ENCODE measurements at places on chromosomes 16 and 17.

DNA sequence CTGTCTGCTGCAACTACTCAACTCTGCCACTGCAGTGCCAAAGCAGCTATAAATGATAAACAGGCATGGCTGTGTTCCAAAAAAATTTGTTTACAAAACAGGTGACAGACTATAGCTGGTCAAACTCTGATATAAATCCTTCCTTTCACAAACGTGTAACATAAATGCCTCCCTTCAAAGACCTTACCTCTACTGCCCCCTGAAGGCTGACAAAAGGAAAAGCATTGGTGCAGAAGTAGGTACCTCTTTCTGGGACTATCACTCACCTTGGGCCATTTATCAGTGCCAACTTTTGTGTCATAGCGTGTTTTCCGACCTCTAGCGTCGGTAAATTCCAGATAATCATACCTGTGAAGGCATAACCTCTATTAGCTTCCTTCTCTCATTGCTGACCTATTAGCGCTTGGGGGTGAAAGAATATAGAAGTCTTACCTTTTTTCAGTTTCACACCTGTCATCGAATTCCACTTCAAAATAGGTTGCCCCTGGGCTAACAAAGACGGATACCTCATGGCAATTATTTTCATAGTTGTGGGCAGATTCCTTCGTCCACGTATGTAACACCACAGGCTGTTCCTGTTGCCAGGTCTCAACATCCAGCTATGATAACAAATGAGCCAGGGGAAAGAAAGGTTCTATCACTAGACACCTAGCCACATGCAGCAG is 67.9 kb downstream of the ZZEF1 start:
- DNase-seq, result no peak

DNA sequence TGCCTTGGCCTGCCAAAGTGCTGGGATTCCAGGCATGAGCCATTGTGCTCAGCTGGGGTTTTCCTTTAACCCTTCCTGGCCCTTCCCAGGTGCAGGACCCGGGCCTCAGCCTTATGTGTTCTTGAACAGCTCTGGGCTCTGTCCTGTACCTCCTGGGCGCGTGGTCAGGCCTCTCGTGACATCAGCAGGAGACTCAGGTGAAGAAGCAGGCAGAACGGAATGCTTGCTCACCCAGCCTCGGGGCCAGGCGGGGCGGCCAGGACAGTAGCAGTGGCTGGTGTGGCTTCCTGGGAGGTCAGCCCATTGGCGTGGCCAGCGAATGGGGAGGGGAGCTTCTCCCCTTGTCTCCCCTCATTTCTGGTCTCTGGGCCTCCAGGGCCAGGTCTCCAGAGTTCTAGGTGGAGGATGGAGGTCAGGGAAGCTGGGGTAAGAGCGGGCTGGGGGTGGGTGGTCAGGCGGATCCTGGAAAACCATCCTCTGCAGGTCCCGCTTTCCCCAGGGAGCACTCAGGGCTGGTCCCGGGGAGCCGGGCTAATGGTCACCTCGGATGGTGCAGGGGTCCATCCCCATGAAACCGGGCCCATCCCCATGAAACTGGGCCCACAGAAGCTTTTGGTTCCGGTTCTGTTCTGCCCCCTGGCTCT is 281.5 kb downstream of the SEC14L1 start:
- DNase-seq, result no peak

DNA sequence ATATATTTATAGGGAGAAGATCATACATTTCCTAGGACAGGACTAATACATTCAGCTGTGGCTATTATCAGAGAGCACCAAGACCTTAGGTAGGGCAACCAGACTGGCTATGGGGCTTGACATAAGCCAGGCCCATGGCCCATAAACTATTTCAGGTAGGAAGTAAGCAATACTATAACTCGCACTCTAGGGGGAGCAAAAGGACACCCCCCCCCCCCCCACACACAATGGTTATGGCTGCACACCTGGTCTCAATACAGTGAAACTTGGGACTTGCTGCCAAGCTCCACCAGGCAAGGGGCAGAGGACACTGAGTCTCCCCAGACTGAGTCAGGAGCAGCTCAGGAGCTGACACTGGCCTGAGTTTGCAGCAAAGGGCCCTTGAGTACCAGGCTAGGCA is 348.9 kb upstream of the ASIC2 start:
- DNase-seq, result no peak

DNA sequence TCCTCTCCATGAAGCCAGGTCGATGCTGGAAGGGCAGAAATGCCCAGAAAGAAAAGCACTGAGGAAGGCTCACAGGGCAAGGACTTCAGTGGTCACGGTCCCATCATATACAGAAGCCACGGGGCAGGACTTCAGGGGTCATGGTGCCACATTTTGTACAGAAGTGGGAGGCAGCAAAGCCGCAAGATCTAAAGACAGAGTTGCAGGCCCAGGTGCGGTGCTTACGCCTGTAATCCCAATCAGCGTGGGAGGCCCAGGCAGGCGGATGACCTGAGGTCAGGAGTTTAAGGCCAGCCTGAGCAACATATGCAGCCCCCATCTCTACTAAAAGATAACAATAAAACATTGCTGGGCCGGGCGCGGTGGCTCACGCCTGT is 96.0 kb downstream of the NXN start:
- no peak for DNase-seq

GRCh38 chr16:53805752-53806151 is 101.8 kb downstream of the FTO start:
- no peak for DNase-seq

DNA sequence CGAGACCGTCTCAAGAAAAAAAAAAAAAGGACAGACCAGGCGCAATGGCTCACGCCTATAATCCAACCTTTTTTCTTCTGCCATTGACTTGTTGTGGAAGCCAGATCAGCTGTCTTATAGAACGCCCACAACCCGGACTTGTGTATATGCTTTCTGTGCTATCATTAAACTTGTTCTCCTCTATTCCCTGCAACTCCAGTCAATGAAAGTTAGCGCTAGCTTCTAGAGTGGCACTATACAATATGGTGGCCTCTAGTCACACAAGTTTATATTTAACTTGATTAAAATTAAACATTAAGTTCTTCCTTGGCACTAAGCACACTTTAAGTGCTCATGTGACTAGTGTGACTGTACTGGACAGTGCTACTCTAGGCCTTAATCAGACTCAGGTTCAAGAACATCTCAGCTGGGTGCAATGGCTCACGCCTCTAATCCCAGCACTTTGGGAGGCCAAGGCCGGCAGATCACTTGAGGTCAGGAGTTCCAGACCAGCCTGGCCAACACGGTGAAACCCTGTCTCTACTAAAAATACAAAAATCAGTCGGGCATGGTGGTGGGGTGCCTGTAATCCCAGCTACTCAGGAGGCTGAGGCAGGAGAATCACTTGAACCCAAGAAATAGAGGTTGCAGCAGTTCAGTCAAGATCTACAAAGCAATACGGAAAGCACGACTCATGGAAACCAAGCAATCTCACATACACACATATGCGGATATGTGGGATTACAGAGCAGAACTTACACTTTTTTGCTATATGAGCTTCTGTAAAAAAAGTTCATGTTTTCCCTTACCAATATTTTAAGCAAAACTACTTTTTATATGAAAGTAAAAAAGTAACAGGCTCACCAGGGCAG is 18.8 kb upstream of the GLG1 start:
- no peak for DNase-seq

DNA sequence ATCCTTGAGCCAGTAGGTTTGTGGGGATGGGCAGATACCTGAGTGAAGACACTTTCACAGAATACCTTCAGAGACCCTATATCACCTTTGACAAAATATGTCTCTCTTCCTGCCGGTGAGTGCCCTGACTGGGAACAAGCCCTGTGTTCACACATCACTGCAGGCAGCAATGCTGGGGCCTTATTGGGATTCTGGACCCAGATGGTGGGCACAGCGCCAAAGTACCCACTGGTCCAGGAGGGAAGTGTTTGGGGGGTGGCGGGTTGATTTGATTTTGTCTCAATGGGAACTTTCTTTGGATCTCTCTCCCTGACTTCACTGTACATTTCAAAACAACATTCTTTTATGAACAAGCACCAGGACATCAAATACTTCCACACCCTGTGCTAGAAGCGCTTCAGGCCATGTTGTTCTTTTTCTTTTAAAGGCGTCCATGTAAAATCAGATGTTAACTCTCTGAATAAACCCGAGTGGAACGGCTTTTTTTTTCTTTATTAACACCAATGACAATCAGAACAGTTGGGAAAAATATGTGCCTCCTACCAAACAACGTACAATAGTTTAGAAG is 62.4 kb upstream of the AKTIP start:
- DNase-seq, result no peak

DNA sequence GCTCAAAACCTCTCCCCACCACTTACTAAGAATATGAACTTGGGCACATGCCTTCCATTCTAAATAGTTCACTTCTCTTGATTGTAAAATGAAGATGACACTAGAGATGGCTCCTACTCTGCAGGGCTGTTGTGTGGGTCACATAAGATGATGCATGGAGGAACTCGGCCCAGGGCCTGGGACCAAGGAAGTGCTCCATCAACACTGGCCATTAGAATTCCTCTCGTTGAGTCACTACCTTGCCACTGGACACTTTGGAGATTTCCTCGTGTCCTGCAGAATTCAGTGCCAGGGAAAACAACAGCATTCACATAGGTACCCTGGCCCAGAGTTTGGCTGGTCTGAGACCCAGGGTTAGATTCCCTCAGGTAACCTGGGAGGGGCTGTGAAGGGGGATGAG is 18.6 kb downstream of the HNF1B start:
- no peak for DNase-seq

DNA sequence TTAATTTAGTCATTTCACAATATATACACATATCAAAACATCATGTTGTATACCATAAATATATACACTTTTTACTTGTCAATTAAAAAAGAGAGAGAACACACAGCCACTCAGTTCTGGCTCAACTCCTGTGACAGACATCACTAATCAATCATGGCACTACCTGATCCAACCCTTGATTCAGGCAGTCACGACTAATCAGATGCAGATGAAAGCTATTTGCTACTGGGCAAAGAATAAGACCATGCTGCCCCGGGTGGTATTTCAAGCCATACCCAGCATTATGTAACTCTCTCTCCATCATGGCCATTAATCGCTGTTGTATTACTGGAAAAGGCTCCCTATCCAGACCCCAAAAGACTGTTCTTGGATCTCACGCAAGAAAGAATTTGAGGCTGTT is 345.7 kb downstream of the HAPSTR1 start:
- DNase-seq, result no peak

- peak; percentile 39 for DNase-seq
Measured at GRCh38 chr17:35022536-35023063, 40.9 kb downstream of the RFFL start.

DNA sequence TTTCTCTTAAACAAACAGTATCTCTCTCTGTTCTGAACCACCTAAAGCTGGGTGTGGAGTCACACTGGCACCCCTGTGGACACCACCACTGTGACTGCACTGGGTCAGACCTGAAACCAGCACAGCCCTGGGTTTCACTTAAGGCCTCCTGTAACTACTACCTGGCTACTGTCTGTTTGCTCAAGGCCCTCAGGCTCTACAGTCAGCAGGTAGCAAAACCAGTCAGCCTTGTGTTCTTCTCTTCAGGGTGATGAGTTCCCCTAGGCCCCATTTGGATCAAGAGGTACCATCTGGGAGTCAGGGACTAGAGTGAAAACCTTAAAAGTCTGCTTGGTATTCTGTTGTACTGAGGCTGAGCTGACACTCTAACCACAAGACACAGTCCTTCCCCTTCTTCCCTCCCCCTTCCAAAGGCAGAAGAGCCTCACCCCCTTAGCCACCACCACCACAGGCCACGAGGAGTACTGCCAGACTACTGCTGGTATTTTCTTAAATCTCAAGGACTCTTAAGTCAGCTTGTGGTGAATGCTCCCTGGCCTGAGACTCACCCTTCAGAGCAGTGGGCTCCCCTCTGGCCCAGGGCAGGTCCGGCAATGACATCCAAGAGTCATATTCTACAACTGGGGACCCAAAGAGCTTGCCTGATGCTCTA is 153.2 kb upstream of the MON1B start:
- no peak for DNase-seq

- DNase-seq, result no peak
Measured at GRCh38 chr17:77115510-77115909, 25.3 kb upstream of the SEC14L1 start.

DNA sequence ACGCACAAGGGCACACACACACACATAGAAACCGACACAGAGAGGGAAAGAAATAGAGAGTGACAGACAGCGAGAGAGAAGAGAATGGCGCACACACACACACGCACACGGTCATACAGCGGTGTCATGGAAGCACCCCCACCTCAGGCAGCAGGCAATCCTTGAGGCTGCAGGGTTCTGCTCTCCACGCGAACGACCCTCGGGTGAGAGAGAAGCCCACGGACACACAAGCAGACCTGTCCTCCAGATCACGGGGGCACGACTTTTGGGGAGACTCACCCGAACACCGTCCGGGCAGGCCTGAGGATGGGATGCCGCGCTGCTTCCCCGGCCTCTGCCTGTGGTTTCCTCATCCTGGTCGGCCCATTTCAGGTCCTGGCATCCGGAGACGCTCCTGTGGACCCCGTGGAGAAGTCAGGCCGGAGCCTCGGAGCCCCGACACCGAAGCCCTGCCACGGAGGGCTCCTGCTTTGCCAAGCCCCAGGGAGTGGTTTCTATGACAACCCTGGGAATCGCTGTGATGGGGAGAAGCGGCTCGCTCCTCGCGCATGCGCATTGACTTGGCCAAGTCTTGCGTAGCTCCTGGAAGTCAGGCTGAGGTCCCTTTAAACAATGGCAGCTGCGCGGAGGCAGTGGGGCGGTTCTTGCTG is 118.2 kb upstream of the KCNJ18 start:
- peak; percentile 9 for DNase-seq

DNA sequence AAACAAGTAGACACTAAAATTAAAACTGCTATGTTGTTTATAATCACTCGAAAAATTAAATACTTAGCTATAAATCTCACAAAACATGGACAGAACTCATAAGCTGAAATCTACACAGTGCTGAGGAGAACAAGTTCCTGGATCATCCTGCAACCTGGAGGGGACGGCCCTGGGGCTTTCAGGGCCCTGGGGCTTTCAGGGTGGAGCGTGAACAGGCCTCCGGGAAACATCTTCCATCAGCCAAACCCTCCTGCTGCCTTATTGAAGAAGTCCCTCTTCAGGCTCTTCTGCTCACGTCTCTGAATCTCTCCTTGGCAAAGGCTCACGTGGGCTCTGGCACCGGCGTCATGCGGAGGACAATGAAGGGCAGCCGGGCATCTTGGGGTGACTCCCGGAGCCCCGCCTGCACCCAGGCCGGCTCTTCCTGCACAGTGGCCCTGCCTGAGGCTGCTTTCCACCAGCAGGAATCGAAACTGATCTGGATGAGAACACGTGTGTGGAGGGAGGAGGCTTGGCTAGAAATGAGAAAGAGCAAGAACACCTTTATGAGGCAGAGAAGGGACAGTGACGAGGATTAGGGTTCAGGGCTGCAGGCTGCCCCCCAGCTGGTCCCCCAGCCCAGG is 127.3 kb downstream of the CDRT15L2 start:
- no peak for DNase-seq

DNA sequence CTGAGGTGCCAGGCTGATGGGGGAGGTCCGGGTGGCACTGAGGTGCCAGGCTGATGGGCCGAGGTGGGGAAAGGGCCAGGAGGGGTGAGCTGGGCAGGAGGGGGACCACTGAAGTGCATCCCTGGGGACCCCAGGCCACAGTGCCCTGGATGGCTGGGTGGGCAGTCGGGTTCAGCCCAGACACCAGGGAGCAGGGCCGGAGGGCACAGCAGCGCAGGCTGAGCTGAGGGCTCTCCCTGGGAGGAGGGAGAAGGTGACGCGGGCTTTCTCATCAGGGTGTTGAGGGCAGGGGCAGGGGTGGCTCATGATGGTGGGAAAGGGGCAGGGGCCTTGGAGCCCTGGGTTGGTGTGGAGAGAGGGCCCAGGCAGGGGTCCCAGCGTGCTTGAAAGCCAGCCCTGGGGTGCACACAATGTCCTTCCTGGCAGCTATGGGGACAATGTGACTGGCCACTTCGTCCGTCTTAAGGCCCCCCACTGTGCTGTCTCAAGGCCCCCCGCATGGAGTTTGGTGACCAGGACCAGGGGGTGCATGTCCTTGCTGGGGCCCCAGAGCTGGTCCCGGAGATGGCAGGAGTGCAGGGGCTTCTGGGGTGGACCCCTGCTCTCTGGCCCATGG is 16.0 kb downstream of the CD7 start:
- DNase-seq, result no peak

All from stimulated activated CD8-positive, alpha-beta memory T cell treated with anti-CD3 and anti-CD28 coated beads, Interleukin-4, amount 100 ng/mL, for 4 hours (primary cell).